Activated CD8-positive, alpha-beta memory T cell treated with anti-CD3 and anti-CD28 coated beads for 1 hour (primary cell): ENCODE measurements at places on chromosomes 2 and 18.
A peak's percentile ranks its signal among the peaks of the same experiment; 100 is the strongest.

GRCh38 chr2:210561475-210561874, 5.1 kb downstream of the CPS1 start:
- DNase-seq, result no peak

- DNase-seq, result no peak
These were observed 67.4 kb upstream of the HAAO start for GRCh38 chr2:42859791-42860190.

GRCh38 chr2:32938934-32939333, 7.8 kb upstream of the LTBP1 start:
- DNase-seq, result no peak

- no peak for DNase-seq
These were observed 61.0 kb downstream of the GRB14 start for GRCh38 chr2:164560181-164560792.

- DNase-seq, result no peak
These were observed 72.7 kb downstream of the NYAP2 start for GRCh38 chr2:225472161-225472560.

- DNase-seq, result no peak
These were observed 244.8 kb upstream of the COPS8 start for GRCh38 chr2:236840857-236841256.

DNA sequence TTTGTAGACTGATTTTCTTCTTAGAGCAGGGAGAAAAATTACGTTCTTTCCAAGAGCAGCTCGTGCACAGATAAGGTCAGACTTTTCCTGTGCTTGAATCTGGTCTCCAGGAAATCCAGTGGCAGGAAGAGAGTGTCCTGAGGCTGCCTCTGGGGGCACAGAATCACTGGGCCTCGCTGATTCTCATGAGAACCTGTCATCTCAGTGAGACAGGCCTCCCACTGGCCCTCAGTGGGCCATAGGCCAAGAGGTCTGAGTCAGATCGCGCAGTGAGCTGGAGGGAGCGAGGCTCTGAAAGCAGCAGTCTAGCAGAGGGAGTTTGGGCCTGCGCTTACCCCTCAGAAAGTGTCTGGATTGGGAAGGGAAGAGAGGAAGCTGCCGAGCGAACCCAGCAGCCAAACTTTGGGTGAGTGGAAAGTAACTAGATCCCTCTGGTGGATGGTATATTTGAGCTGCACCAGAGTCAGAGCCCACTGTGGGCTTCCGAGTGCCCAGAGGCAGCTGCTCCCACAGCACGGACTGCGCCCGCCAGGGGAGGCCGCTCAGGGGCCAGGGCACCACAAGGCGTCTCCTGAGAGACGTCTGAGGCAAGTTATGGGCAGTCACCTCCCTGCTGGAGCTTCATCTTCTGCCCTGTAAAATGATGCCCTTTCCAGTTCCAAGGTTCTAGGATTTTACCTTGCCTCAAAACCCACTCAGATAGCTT, 8.2 kb downstream of the GDF7 start:
- no peak for DNase-seq

- DNase-seq, result no peak
These were observed 239.0 kb upstream of the CXCR4 start for GRCh38 chr2:136357007-136357380.

GRCh38 chr2:155692106-155692505, 640.4 kb downstream of the NR4A2 start:
- no peak for DNase-seq

DNA sequence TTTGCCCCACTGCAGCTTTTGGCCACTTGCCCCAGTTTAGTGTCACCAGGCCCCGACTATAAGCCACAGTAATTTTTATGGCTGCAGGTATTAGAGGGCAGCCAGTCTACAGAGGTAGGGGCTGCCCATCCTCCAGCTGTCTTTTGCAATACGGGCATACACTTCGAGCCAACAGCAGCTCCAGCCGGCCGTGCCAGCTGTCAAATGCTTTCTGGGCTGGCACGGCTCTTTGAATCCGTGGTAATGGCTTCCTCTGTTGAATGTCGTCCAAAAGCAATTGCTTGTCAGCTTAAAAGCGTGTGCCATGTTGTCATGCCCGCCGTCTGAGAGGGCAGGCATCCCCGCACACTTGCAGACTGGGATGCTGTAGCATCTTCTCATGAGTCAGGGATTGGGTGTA, 41.3 kb downstream of the BCL2L11 start:
- DNase-seq, result no peak

DNA sequence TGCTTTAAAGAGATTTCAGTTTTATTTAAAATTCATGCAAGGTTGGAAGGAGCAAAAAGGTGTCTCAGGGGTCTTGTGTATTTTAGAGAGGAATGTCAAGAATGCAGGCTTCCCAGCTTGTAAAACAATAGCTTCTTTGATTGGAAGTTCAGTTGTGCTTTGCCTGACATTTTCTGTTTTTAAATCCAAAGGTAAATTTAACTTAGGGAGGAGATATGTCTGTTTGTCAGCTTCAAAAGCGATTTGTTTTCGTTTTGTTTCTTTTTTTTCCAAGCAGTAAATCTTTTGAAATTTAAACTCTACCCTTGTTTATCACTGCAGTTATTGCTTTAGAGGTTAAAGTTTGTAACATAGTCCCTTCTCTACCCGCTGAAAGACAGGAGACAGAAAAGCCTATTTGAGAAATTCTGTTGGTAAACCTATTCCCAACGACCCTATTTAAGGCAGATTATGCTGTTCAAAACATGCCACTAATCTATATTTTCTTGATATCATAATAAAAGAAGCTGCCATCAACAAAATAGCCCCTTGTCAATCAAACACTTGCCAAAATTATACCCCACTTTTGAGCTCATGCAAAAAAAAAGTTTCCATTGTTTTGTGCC, 639.6 kb downstream of the IRS1 start:
- DNase-seq, result no peak

DNA sequence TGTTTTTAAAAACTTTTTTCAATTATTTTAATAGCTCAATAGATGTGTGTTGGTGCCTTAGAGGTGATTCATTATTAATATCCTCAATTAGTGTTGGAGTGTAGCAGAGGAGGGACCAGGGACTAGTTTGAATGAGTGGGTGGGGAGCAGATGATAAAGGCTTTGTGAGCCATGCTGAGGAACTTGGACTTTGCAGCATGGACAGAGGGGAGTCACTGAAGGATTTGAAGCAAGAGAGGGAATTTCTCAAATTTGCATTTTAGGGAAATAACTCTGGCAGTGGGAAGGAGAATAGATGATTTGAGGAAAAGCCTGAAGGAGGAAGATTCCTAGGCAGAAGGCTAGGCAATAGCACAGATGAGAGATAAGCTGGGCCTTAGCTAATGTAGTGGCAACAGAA, 42.3 kb upstream of the RMND5A start:
- DNase-seq, result no peak

DNA sequence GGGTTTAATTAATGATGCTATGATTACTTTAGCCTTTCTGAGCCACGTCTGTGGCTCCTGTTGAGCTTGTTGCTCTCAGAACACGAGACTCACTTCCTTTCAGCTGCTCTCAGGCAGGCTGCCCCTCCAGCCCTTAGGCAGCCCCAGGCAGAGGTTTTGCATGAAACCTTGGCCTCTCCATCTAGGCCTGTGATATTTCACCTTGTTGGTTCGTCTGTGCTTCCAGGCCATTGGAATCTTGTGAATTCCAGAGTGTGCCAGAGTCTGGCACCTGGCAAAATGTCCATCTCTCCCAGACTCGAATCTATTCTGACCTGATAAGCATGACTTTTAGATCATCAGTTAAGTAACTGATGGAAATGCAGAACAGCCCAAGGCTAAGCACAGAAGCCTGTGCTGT, 254.1 kb downstream of the LOXHD1 start:
- DNase-seq, result no peak

GRCh38 chr2:17058772-17059402, 393.3 kb upstream of the CYRIA start:
- DNase-seq, result no peak

GRCh38 chr2:22991844-22992243, 393.1 kb upstream of the KLHL29 start:
- DNase-seq, result no peak

DNA sequence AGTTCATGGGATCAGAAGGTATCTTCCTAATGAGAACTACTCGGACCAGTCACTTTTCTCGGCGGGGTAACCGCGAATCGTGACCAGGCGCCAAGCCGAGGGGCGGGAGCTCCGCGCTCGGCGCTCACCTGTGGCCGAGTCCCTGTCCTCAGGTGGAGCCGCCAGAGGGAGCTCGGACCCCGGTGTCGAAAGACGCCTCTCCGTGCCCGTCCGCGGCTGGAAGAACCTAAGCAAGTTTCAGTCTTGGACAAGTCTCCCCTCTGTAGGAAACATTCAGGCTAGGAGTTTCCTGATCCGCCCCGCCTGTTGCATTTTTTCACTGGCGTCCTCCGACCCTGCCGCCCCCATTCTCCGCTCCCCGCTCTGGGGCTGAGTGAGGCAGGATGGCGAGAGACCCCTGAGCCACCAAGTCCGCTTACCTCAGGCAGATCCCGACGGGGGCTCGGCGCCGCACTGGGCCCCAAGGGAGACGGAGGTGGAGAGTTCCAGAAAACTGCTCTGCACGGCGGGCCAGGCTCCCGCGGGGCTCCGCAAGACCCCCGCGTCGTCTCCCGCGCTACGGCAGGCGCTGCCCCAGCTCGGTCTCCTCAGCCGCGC, 480 bp downstream of the DSEL start:
- DNase-seq, result peak; percentile 33

DNA sequence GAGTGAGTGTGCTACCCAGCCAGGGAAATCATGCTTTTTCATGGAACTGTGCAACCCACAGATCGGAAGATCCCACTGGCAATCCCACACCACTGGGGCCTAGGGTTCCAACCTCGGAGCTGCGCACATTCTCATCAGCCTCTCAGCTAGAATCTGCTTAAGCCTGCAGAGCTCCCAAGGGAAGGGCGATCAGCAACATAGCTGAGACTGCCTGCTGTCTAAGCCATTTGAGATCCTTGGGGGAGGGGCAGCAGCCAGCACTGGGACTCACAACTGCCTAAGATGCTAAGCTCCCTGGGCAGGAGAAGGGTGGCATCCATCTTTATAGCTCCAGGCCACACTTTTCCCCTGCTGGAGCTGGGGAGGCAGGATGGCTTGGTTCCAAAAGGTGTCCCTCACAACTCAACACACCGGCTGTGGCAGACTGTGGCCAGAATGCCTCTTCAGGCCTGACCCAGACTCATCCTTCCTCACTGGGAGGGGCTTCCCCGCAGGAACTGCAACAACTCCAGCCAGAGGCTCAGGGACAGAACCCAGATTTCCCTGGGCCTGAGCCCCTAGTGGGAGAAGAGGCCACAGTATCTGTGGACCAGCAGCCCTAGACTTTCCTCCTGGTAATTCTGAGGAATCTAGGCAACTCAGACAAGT, 1133.3 kb upstream of the PIK3C3 start:
- no peak for DNase-seq

DNA sequence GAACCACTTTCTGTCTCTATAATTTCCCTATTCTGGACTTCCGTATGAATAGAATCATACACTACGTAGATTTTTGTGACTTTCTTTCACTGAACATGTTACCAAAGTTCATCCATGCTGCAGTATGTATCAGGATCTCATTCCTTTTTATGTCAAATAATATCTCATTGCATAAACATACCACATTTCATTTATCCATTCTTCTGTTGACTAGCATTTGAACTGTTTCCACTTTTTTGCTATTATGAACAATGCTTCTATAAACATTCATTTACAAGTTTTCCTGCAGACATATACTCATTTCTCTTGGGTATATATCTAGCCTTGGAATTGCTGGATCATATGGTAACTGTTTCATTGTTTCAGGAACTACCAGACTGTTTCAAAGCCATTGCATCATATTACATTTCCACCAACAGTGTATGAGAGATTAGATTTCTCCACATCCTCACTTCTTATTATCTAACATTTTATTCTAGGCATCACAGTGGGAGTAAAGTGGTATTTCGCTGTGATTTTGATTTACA, 186.2 kb downstream of the DYM start:
- DNase-seq, result no peak

GRCh38 chr18:49499046-49499637, 12.1 kb upstream of the C18orf32 start:
- no peak for DNase-seq

- DNase-seq, result no peak
These were observed 60.6 kb downstream of the KIF1A start for GRCh38 chr2:240759459-240759858.

DNA sequence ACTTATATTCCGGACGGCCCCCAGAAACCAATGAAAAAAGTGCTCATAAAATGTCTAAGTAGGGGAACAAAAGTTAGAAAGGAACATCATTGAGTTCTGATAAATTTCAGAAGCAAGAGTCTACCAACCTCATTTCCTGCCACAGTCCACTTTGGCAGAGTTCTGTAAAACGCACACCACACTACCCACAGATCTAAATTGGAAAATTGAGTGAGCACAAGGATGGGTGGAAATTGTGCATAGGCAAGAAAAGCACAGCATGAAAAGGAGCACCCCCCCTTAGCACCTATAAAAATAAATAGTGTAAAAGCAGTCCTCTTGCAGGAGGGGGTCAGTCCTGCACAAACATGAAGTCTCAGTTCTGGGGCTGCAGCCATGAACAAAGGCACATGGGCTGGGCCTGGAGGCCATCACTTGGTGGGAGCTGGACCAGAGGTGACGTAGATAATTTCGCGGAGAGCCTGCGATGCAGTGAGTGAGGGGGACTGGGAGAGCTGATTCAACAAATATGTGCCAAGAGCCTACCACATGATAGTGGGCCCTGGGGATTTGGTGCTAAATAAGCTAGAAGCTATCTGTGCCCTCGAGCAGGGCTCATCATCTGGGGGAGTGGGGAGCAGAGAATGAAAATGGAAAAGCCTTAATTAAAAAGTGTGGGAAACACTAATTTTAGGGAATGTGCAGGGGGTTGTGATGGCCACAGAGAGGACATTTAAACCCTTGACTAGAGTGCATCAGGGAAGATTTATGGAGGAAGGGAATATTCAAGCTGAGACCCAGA, 48.9 kb upstream of the SPP2 start:
- no peak for DNase-seq

GRCh38 chr2:31108561-31109286, 29.5 kb downstream of the GALNT14 start:
- DNase-seq, result no peak

GRCh38 chr2:8515864-8516533, 165.9 kb upstream of the ID2 start:
- DNase-seq, result no peak

DNA sequence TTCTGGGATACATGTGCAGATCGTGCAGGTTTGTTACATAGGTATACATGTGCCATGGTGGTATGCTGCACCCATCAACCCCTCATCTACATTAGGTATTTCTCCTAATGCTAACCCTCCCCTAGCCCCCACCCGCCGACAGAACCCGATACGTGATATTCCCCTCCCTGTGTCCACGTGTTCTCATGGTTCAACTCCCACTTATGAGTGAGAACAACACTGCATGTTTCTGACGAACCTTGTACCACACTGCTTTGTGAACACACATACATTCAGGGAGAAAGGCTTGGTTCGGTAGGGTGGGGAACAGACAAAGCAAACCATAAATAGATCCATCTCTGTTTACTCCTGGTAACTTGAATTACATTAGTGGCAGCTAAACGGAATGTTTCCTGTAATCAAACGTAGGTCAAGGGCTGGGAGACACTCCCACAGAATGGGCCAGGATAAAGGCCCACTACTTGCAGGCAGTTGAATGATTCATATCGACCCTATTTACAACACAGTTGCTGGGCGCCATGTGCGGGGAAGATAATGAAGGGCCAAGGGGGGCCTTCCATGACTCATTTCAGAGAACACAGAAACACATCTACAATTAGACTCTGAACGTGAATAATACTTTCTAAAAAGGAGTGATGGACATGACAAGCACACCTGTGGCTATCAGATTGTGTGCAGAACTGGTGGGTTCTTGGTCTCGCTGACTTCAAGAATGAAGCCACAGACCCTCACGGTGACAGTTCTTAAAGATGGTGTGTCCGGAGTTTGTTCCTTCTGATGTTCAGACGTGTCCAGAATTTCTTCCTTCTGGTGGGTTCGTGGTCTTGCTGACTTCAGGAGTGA, 56.8 kb upstream of the KIDINS220 start:
- DNase-seq, result no peak
